ENCODE measurements at places on chromosomes 12 and 14.

DNA sequence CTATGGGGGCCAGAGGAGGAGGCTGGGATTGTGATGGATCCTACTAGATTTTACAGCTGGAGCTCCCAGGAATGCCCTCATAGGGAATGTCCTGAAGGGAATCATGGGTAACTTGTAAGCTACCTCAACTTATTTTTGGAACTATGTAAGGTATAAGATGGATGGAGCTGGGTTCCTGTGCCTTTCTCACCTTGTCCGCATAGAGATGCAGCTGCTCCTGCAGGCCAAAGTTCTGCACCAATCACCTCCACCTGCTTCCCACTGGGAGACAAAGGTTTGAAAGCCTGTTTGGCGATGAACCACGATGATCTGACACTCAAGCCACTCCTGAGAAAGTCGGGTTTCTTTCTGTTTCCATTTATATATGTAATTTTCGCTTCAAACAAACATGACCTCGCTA, 648 bp upstream of the AKAP5 start:
- no peak for DNase-seq

DNA sequence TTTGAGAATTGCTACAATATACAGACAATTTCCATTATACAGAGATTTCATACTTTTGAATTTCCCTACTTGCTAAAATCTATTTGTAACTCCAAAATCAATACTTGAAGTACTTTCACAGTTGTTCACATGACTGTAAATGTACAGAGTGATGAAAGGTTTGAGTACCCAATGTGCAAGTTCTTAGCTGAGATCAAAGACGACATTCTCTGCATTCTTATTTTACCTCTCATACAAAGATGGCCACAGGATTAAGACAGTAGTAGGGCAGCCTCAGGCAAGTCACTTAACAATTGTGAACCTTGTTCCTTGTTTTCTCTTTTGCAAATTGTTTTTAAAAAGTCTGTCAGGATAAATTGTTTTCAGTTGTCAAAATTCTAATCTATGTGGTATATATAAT, 255.9 kb upstream of the KITLG start:
- no peak for DNase-seq

DNA sequence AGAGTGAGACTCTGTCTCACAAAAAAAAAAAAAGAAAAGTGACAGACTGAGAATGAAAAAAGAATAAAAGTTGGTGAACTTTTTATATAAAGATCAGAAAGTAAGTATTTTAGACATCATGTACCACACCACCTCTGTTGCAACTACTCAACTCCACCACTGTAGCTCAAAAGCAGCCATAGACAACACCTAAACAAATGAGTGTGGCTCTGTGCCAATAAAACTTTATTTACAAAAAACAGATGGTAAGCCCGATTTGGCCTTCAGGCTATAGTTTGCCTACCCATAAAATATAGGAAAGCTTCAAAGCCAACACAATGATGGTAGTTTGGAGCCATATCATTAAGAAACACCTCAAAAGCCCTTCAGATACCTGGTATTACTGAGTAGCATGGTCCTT, 154.5 kb upstream of the FOXN3 start:
- DNase-seq: no peak

GRCh38 chr12:51589060-51589459, 2.0 kb upstream of the SCN8A start:
- no peak for DNase-seq

DNA sequence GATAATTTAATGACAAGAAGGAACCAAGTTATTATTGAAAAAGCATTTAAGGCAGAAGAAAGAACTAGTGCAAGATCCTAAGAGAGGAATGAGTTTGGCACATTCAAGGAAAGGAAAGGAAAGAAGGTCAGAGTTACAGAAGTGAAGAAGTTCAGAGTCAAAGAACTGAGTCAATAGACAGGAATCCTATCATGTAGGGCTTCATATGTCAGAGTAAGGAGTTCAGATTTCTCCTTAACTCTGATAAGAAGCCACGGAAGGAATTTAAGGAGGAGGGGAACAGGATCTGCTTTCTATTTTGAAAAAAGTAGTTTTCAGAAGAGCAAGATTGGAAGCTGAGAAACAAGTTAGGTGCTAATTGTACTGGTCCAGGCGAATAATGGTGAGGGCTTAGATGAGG, 223.1 kb upstream of the FOXN3 start:
- no peak for DNase-seq

All from activated T-helper 2 cell treated with anti-CD3 and anti-CD28 coated beads, Interferon-gamma antibody, Interleukin-2, Interleukin-4, amounts not matched to agents 10 μg/mL and 5 μg/mL and 100 μg/mL, durations not matched to agents 14 hours and 24 hours and 36 hours (primary cell).